GOT3 (cell line): ENCODE measurements at places on chromosomes 5 and 9.

- DNase-seq: no peak
Observed at GRCh38 chr5:1663186-1663585, 136.5 kb downstream of the MRPL36 start.

- no peak for DNase-seq
Observed at GRCh38 chr9:134695144-134695543, 53.5 kb downstream of the COL5A1 start.

DNA sequence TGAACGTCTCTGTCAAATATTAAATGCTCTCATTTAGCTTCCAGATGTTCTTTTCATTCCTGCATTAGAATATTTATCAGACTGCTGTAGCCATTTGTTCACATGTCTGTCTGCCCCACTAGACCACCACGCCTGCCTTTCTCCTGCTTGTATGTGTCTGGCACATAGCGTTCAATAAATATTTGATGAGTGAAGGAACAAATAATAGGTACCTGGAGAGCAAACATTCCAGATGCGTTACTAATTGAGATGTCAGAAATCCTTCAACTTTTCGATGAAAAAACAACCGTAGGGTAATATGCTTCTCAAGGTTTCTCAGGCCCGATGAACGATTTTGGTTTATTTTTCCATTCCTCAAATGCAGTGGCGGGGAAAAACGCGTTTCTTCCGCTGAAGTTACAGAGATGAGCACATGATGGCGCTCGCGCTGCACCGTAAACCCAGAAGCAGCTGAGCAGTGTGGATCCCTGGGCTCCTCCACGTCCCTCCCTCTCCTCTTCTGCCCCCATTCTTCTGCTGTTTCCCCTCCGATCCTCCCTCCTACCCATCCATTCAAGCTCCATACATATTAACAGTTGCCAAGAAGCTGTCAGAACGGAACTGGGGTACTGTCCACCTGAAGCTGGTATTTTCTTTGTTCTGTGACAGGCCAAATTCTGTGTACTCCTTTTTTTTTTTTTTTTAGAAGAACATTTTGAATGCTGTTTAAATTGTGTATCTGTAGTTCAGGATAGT lies 245.4 kb downstream of the MPDZ start:
- no peak for DNase-seq

DNA sequence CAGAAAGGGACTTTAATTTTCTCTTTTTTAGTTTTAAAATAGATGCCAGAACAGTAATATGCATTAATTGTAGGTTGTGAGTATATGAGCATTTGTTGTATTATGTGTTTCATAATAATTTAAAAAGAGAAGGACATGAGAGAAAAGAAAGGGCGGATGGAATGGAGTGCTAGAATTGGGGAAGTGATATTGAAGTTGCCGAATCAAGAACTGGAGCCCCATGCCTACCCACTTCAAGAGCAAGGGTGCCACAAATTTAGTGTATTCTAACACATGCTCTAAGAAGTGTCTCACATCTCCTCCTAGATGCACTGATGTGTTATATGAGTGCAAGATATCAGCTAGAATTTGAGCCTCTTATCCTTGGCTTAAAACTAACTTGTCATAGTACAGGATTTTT lies 43.6 kb upstream of the FYB1 start:
- DNase-seq: no peak

DNA sequence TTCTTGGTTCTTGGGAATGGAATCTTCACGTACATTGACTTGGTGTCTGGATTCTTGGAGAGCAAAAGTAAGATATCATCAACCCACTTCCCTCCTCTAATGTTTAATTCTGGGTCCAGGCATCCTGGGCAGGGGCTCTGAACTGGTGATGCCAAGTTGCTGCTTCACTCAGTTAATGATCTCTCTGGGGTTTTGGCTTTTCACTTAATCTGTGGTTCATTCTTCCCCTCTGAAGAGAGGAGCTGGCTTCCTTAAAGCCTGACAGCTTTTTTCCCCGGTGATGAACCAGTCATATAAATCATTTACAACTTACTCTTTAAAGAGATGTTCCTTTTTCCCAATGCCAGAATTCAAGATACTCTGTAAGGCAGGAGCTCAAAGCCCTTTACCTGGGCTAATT lies 65.9 kb downstream of the ARHGAP26 start:
- no peak for DNase-seq

GRCh38 chr9:84556556-84556955 lies 113.0 kb upstream of the NTRK2 start:
- DNase-seq: no peak

DNA sequence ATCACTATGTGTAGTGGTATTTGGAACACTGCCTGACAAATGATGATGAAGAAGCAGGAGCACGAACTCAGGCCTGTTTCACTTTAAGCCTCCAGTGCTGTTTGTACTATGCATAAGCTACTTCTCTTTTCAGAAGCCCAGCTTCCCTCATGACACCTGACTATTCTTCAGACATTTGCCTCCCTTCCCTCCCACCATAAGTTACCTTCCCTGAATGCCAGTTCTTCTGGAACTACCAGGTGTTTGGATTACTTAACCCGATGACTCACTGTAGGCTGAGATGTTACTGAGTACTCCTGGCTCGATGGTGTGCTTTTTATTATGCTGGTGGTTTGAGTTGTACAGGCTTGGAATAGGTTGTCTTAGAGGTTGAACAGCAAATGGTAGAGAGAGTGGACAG lies 180.0 kb downstream of the SPATA31D1 start:
- no peak for DNase-seq

- no peak for DNase-seq
Observed at GRCh38 chr9:85600675-85601263, 141.0 kb downstream of the AGTPBP1 start.

DNA sequence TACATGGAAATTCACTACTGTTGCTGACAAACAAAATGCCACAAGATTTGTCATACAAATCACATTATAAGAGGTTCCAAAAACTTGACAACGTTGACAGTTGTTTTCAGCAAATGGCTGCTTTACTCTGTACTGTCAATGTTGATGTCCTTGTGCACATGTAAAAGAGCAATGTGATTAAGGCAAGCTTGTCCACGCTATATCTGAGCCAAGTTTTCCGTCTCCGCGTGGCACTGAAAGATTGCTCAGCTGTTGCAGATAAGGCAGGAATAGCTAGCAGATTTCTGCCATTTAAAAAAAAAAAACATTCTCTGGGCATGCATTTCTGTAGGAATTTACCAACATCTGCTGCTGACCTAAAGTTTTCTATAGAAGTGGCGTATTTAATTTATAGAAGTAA lies 46.4 kb upstream of the MEF2C start:
- DNase-seq: no peak

DNA sequence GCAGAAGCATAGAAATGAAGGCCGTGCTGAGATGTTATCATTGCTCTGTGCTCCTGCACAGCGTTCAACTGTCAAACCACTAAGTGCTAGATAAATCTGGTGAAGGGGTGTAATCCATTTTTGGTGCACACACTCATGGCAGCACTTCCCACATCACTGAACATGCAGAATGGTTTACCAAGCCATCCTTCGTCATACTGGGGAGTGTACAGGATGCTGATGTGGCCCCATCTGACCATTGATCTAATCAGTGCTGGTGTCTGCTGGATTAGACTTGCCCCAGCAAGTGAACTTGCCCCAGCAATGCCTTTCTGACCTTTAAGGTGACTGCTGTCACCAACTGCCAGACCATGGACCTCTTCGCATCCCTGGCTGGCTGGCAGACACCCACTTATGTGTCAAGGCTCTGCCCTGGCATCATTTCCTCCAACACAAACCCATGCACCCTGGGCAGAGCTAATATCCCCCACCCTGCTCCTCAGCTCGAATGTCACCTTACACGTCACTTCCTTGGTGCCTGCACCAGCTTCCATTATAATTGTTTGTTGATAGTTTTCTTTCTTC lies 4.2 kb upstream of the SEMA4D start:
- DNase-seq: no peak

- no peak for DNase-seq
Observed at GRCh38 chr5:41532485-41532884, 22.1 kb upstream of the PLCXD3 start.

DNA sequence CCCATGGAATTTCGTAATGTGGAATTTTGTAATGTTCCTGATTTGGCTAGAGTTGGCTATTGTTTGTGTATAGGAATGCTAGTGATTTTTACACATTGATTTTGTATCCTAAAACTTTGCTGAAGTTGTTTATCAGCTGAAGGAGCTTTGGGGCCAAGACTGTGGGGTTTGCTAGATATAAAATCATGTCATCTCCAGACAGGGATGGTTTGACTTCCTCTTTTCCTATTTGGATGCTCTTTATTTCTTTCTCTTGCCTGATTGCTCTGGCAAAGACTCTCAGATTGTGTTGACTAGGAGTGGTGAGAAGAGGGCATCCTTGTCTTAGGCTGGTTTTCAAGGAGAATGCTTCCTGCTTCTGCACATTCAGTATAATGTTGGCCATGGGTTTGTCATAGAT lies 91.0 kb downstream of the NNT start:
- no peak for DNase-seq

DNA sequence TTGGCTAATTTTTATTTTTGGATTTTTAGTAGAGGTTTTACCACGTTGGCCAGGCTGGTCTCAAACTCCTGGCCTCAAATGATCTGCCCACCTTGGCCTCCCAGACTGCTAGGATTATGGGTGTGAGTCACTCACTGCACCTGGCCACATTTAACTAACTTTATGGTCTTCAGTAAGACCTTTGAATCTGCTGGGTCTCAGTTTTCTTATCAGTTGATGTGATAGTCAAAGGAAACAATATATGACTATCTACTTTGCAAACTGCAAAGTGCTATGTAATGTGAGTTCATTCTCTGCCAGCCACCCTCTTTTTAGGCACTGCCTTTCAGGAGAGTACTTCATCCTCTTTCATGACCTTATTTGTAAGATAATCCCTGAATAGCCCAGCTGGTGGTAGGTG lies 474.7 kb downstream of the PDE4D start:
- DNase-seq: no peak

DNA sequence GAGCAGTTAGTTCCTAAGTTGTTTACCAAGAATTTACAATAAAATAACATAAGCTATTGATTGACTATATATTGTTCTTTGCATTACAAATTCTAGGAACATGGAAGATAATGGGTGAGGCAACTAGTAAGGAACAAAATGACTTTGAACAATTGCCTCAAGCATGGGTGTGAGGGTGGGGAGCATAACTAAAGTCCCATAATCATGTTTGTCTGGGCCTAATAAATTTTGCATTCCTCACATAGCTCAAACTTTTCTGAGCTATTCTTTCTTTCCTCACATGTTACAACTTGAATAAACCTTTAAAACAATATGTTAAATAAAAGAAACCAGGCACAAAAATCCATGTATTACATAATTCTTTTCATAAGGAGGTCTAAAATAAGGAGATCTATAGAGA lies 1066.1 kb downstream of the NR2F1-AS1 start:
- DNase-seq: no peak

- DNase-seq: no peak
Observed at GRCh38 chr5:1919750-1920149, 37.0 kb upstream of the IRX4 start.

DNA sequence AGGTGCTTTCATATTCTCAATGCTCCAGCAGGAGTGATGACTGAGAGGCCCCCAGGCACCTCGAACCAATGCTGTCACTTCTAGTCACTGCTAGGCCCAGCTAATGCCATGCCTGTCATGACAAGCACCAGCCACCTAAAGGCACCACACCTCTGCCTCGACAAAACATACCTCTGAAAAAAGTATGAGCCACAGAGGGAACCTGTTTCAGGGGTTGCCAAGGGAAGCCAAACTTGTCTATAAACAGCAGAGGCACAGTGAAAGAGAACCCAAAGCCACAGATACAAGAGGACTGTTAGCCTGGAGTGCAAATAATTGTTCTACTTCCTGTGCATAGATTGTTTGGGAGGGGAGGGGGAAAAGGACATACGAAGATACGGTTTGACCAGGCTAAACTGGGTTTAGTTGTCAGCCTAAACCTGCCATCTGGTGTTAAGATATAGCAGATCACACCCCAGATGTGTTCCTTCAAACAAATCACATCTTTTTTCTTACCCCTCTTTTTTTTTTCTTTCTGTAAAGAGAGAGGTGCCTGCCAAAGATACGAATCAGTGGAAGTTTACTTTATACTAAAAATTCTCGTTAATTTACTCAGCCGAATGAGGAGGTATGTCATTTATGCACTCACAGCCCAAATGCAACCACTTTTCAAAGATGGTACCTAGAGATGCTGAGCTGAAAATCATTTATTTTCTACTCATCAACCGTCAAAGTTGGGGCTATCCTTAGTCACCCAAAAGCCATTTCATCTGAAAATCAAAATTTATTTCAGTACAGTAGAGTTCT lies 45.7 kb downstream of the BNC2 start:
- DNase-seq: no peak
